ENCODE measurements at places on chromosomes 2 and 18.

- H3K27ac ChIP-seq, result no peak overlapping the region
- H3K27me3 ChIP-seq, result no peaks in the 10 kb centered on the region
- H3K4me3 ChIP-seq, result no peak overlapping the region
- no peaks in the 10 kb centered on the region for H3K36me3 ChIP-seq
Measured at GRCh38 chr2:157438863-157439823, 4.7 kb downstream of the CYTIP start.

DNA sequence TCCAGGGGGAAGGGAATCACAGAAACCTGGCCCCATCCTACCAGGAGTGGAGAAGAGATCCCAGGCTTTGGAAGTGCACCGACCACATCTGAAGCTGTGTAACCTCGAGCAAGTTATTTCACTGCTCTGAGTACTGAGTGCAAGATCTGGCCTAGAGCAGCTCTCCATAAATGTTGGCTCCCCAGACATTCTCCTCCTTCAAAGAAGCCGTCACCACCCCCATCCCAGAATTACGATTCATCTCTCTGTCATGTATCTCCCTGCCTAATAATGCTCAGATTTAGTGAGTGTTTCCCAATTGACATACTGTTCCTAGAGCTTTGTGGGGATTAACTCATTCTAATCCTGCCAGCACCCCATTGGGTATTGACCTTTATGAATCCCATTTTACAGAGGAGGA lies 51.7 kb downstream of the TNS1 start:
- DNase-seq, result no peak
- H3K27ac ChIP-seq, result no peak overlapping the region
- H3K36me3 ChIP-seq, result no peaks in the 10 kb centered on the region
- H3K4me3 ChIP-seq, result no peak overlapping the region
- no peaks in the 10 kb centered on the region for H3K27me3 ChIP-seq
- H3K4me1 ChIP-seq, result no peaks in the 10 kb centered on the region

DNA sequence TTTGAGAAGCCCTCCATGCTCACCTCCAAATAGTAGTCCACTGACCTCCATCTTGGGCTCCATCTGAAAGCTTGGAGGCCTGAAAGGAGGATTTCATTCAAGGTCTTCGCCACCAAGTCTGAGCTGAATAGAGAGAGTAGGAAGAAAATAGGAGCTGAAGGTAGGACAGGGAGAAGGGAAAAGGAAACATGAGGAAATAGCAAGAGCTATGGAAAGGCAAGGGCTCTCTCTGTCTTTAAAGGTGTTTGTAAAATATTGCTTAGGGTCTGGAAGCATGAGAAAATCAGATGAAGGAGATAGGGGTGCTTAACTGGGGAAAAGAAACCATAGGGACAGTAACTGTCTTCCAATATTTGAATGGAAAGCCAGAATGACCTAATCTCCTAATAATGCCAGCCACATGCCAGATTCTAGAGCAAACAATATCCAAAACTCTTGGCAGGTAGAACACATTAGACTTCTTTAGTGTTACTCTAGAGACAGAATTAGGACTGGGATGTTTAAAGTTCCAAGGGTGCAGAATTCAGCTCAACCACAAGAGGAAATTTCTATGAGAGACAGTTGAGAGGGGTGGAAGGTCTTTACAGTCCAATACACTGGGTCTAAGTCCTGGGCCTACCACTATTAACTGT lies 67.4 kb downstream of the NAB1 start:
- no peaks in the 10 kb centered on the region for H3K36me3 ChIP-seq
- H3K27ac ChIP-seq, result no peak overlapping the region
- H3K4me1 ChIP-seq, result no peaks in the 10 kb centered on the region
- DNase-seq, result no peak
- H3K27me3 ChIP-seq, result no peaks in the 10 kb centered on the region

DNA sequence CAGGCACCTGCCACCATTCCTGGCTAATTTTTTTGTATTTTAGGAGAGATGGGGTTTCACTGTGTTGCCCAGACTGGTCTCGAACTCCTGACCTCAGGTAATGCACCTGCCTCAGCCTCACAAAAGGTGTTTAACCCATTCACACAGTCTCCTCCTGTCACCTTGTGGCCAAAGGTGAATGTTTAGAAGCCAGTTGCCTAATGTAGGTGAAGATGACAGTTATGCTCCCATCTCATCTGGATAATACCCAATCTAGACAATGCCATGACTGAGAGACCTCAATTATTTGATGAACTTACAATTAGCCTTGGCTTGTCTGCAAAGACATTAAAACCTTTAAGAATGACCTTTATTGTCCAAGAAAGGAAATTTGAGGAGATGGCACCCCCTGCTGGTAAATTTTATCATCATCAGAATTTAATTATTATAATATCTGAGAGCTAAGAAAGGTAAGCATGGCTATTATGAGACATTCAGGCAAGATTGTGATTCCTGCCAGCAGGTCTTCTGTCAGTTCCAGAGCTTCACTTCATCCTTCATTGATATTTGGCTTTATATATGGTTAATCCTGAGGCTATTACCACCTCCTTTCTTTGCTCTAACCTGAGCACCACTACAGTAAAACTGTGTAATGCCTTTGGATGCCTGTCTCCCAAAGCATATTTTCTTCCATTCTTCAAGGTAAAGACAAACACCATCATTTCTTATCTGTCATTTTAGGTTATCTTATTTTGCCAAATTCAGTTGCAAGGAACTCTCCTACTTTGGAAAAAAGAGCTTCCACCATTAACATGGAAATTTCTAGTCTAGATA lies 117.6 kb downstream of the FAM124B start:
- H3K27ac ChIP-seq, result no peak overlapping the region
- no peaks in the 10 kb centered on the region for H3K36me3 ChIP-seq
- H3K27me3 ChIP-seq, result no peaks in the 10 kb centered on the region
- DNase-seq, result no peak
- H3K4me1 ChIP-seq, result no peaks in the 10 kb centered on the region

GRCh38 chr2:229111744-229112143 lies 159.3 kb downstream of the PID1 start:
- H3K4me3 ChIP-seq, result no peak overlapping the region
- DNase-seq, result no peak
- H3K36me3 ChIP-seq, result no peaks in the 10 kb centered on the region

DNA sequence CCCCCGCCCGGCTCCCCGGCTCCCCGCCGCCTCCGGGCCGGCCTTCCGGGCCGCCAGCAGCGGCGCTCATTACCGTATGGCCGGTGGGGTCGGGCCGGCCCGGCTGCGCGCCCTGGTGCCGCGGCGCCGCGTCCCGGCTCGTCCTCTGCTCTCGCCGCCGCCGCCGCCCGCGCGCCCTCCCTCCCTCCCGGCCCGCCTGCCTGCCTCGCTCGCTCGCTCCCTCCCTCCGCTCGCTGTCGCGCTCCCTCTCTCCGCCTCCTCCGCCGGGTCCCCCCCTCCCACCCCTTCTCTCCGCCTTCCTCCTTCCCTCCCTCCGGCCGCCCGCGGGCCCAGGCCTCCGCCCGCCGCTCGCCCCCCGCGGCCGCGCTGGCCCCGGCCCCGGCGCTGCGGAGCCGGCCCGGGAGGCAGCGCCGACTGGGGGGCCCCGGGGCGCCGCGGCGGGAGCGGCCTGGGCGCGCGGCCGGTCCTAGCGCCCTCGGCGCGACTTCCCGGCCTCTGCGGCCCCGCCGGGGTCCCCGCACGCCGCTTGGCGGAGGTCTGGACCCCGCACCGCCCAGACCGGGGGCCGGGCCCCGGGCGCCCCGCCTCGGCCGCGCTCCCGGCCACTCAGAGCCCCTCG lies at the start of gene DNMT3A:
Gene DNMT3A (minus strand): TSS at position 173 of the 619 bp plus-strand sequence. CDS start 27,941 bp downstream, outside the sequence.
- peak within 1 kb of the TSS; percentile 59 for H3K4me3 ChIP-seq
- peak; percentile 80 for DNase-seq
- no peaks in the 10 kb centered on the region for H3K27me3 ChIP-seq
- no peaks in the 10 kb centered on the region for H3K4me1 ChIP-seq
- peak within 1 kb of the TSS; percentile 36 for H3K27ac ChIP-seq

DNA sequence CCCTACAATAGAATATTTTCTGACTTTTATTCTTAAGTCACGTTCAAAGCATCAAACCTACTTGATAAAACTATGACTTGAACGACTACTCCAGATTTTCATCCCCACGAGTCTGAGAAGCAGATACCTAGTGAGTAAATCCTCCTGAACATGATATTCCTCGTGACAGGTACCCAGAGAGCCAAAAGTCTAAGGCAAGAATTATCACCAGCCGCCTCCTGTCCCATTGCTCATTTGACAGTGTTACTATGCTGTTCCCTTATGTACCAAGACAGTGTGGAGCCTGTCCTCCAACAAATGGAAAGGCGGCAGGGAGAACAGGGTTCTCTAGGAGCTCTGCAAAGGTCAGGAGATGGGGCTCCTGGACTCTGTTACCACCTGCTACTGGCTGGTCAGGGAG lies 8.3 kb upstream of the ALPK2 start:
- H3K36me3 ChIP-seq, result no peaks in the 10 kb centered on the region
- no peak overlapping the region for H3K4me3 ChIP-seq
- DNase-seq, result no peak
- no peaks in the 10 kb centered on the region for H3K4me1 ChIP-seq
- H3K27ac ChIP-seq, result no peak overlapping the region

- DNase-seq, result no peak
- no peaks in the 10 kb centered on the region for H3K36me3 ChIP-seq
- H3K4me3 ChIP-seq, result no peak overlapping the region
- no peaks in the 10 kb centered on the region for H3K27me3 ChIP-seq
Measured at GRCh38 chr2:26666671-26667070, 25.5 kb upstream of the CIB4 start.

GRCh38 chr2:158143703-158144360 lies 42.2 kb downstream of the UPP2 start:
- H3K4me1 ChIP-seq, result no peaks in the 10 kb centered on the region
- no peak overlapping the region for H3K27ac ChIP-seq
- no peak for DNase-seq
- no peak overlapping the region for H3K4me3 ChIP-seq
- no peaks in the 10 kb centered on the region for H3K27me3 ChIP-seq

DNA sequence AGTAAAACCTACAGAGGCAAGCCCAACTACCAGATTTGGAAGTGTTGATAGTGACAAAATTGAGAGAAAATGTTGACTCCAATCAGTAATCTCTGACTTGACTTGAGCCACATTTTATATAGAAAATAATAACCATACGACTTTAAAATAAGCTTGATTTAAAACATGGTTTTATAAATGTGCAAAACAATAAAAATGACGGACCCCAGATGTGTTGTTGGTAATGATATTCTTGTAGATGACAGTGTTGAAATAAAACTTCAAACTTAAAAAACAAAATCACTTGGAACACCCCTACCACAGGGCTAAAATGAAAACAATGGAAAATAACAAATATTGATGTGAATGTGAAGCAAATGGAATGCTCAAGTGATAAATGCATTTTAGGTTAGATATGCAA lies 188.1 kb downstream of the SRBD1 start:
- no peaks in the 10 kb centered on the region for H3K4me1 ChIP-seq
- no peak overlapping the region for H3K4me3 ChIP-seq

- no peaks in the 10 kb centered on the region for H3K27me3 ChIP-seq
- no peaks in the 10 kb centered on the region for H3K36me3 ChIP-seq
- H3K4me3 ChIP-seq, result no peak overlapping the region
- no peak for DNase-seq
- no peak overlapping the region for H3K27ac ChIP-seq
Measured at GRCh38 chr18:56541793-56542192, 96.6 kb downstream of the TXNL1 start.

DNA sequence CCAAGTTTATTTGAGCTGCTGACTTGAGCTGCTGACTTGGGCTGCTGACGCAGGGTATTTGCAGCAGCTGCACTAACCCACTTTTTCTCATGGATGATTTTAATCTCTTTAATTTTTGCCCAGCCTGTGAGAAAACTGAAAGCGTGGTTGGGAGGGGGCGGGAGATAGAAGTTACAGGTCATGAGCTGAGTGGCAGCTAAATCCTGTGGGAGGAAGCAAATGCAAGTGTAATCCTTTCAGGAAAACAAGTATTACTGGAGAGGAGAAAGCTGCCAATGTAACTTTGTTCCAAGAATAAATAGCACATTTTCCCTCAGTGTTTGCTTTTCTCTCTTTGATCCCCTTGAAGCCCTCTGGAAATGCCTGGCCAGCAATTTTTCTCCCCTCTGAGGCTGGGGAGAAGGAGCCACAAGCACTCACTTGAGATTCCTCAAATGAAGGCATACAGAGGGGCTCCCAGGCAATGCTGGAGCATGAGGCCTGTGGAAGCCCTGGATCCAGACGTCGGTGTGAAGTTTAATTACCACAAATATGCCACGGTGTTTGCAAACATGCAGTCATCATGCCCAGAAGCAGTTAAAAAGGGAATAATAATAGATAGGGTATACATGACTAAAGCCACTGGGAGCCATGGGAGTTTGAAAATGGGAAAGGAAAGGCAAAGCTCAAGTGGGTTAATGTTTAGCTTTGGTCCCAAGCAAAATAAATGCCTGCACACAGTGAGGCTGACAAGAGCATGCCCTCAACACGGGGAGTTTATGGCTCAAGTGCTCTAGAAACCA lies 10.4 kb upstream of the EVA1A start:
- H3K27me3 ChIP-seq, result no peaks in the 10 kb centered on the region
- H3K4me3 ChIP-seq, result no peak overlapping the region
- no peaks in the 10 kb centered on the region for H3K36me3 ChIP-seq
- peak overlapping the region; percentile 85 for H3K27ac ChIP-seq

DNA sequence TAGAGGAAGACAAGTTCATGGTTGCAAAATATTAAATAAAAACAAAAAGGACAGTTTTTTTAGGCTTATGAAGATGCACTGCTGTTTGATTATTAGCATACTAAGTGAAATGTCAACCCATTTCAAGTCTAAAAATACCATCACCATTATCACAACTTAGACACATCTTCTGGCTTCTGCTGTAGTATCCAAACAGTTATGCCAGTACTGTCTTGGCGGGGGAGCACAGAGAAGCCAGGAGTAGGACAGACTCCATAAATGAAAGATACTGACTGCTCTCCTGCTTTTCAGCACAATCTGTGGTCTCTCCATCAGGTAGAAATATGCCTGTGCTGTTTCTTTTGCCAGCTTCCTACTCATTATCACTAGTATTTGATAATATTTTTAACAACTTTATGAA lies 179.2 kb upstream of the DSEL start:
- no peak overlapping the region for H3K4me3 ChIP-seq
- no peaks in the 10 kb centered on the region for H3K4me1 ChIP-seq
- H3K27me3 ChIP-seq, result no peaks in the 10 kb centered on the region
- H3K27ac ChIP-seq, result no peak overlapping the region
- H3K36me3 ChIP-seq, result no peaks in the 10 kb centered on the region

DNA sequence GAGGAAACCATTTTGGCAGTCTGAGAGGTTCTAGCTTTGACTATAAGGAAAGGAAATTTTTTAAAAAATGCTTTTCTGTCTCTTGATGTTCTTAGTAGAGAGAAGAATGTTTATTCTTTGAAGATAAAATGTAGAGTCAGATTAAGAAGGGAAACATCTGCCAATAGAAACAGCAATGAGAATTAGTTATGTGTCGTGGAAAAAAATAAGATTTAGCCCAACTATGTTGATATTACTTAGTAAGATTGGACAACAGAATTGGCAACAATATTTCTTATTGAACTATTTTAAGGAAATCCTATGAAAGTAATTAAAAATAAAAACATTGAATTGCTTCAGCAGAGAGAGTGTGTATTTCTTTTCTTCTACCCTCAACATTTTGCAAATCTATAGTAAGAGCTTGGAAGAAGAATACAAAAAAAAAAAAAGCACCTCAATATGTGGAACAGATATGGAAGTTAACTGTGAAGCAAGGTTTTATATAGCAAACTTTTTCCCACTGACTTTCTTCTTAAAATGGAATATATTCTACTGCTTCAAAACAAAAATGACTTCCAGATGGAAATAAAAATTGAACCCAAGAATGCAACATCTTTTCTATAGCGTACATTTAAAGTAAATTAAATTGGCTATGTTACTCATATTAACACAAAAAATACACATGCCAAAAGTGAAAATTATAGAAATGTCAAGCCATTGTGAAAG lies 177.9 kb downstream of the FAM124B start:
- no peaks in the 10 kb centered on the region for H3K27me3 ChIP-seq
- H3K4me3 ChIP-seq, result no peak overlapping the region
- DNase-seq, result no peak
- H3K4me1 ChIP-seq, result no peaks in the 10 kb centered on the region
- H3K36me3 ChIP-seq, result no peaks in the 10 kb centered on the region
